ENCODE measurements at places on chromosomes 4 and X.

- no peaks in the 10 kb centered on the region for H3K27me3 ChIP-seq
- DNase-seq: no peak
- H3K4me3 ChIP-seq: no peak overlapping the region
- H3K36me3 ChIP-seq: no peaks in the 10 kb centered on the region
- H3K27ac ChIP-seq: no peak overlapping the region
- no peaks in the 10 kb centered on the region for H3K4me1 ChIP-seq
Observed at GRCh38 chr4:42710761-42711160, 53.9 kb upstream of the ATP8A1 start.

DNA sequence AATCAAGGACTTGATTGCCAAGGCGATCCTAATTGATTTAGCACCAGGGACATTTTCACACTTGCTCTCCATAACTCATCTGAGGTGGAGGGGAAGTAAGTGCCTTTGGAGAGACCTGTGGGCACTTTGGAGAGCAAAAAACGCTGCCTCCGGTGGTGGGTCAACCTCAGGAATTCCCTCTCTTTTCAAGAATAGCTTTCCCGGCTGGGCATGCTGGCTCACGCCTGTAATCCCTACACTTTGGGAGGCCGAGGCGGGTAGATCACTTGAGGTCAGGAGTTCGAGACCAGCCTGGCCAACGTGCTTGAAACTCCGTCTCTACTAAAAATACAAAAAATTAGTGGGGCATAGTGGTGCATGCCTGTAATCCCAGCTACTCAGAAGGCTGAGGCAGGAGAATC is 49.2 kb downstream of the PRPS1 start:
- H3K4me1 ChIP-seq: no peaks in the 10 kb centered on the region
- no peaks in the 10 kb centered on the region for H3K27me3 ChIP-seq
- DNase-seq: no peak
- peak overlapping the region; percentile 75 for H3K27ac ChIP-seq
- H3K36me3 ChIP-seq: no peaks in the 10 kb centered on the region

- H3K4me1 ChIP-seq: no peaks in the 10 kb centered on the region
- no peak for DNase-seq
- no peaks in the 10 kb centered on the region for H3K36me3 ChIP-seq
- H3K27me3 ChIP-seq: no peaks in the 10 kb centered on the region
- no peak overlapping the region for H3K4me3 ChIP-seq
- H3K27ac ChIP-seq: no peak overlapping the region
Observed at GRCh38 chr4:39732728-39733127, 34.8 kb downstream of the UBE2K start.

DNA sequence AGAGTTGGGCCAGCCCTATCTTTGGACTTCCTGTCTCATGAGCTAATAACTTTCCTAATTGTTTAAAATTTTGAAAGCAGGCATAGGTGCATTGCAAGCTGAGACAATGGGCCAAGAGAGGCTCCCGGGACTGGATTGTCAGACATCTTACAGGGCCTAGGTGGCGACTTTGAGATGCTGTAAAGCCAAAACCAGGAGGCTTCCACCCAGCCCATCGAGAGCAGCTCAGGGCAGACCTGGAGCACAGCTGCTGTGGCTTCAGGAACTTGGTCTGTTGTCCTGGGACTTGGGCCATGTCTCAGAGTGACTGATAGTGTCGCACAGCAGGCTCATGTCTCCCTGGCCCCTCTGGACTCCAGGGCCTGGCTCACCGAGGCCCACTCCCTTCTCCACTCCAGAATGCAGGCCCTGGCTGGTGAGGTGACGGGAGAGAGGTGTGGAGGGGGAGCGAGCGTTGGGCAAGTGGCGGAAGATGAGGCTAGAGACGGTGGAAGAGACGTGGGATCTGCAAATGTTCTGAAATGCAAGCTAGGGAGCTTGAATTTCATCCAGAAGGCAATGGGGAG is 24.1 kb upstream of the MTM1 start:
- no peaks in the 10 kb centered on the region for H3K27me3 ChIP-seq
- H3K4me1 ChIP-seq: peaks cover 6% of the 10 kb centered on the region
- H3K36me3 ChIP-seq: no peaks in the 10 kb centered on the region
- DNase-seq: peak; percentile 45
- no peak overlapping the region for H3K4me3 ChIP-seq

DNA sequence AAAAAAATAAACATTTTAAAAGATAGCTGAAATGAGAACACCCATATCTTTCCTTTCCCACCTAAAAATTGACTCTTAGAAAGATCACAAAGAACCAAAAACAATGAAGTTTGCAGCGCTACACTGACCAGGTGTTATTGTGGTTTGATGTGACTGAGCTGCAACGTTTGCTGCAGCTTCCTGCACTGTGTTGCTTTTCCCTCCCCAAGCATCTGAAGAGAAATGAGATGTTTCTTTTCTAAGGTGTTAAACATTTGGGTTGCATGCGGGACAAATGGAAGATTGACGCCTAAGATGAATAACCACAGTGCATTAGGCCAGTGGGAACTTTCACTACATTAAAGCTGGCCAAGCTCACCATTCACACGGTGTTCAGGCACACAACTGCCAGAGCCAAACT is 8.9 kb downstream of the LEF1 start:
- no peaks in the 10 kb centered on the region for H3K4me1 ChIP-seq
- H3K36me3 ChIP-seq: no peaks in the 10 kb centered on the region
- no peak overlapping the region for H3K27ac ChIP-seq
- no peaks in the 10 kb centered on the region for H3K27me3 ChIP-seq
- DNase-seq: no peak
- H3K4me3 ChIP-seq: no peak overlapping the region

GRCh38 chrX:153947009-153947769 is 2.7 kb upstream of the RENBP start:
- H3K27ac ChIP-seq: no peak overlapping the region
- no peaks in the 10 kb centered on the region for H3K27me3 ChIP-seq
- peak; percentile 84 for DNase-seq
- H3K4me1 ChIP-seq: no peaks in the 10 kb centered on the region
- H3K4me3 ChIP-seq: no peak overlapping the region

DNA sequence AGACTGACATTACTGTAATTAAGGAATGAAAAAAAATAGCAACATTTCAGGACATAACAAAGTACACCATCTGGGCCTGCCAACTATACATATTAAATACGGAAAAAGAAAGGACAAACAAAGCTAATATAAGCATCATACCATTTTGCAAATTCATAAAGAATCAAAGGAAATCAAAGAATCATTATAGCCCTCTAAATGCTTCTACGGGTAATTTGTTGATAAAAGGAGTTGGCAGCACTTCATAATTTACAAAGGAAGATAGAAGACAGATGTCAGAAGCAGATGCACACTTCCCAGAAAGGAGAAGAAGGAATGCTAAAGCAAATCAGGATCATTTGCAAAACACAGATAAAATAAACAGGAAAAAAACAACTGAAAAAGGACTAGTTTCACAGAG is 1757.3 kb downstream of the PCDH7 start:
- H3K27me3 ChIP-seq: no peaks in the 10 kb centered on the region
- H3K27ac ChIP-seq: no peak overlapping the region
- no peaks in the 10 kb centered on the region for H3K4me1 ChIP-seq
- no peak overlapping the region for H3K4me3 ChIP-seq

- H3K4me1 ChIP-seq: no peaks in the 10 kb centered on the region
- H3K27ac ChIP-seq: no peak overlapping the region
- no peaks in the 10 kb centered on the region for H3K36me3 ChIP-seq
- H3K27me3 ChIP-seq: no peaks in the 10 kb centered on the region
- DNase-seq: no peak
Observed at GRCh38 chr4:53527930-53528329, 63.4 kb downstream of the LNX1 start.

DNA sequence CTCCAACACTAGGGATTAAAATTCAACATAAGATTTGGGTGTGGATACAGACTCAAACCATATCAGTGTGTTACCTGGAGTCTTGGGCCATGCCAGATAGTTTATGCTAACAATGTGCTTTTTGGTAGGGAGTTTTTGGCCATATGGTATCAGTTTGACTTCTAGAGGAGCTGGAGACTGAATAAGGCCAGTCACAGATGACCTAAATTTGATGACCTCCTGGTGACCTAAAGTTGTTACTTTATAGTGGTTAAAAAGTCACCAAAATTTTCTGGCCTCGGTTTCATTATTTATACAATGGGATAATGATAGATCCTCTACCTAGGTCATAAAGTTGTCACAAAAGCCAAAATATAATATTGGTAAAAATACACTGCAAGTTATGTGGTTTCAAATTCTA is 877.1 kb downstream of the RAPGEF2 start:
- H3K27me3 ChIP-seq: no peaks in the 10 kb centered on the region
- no peak overlapping the region for H3K27ac ChIP-seq
- no peaks in the 10 kb centered on the region for H3K36me3 ChIP-seq
- H3K4me3 ChIP-seq: no peak overlapping the region

- H3K27me3 ChIP-seq: peaks cover 38% of the 10 kb centered on the region
- no peak for DNase-seq
- H3K4me3 ChIP-seq: no peak overlapping the region
- H3K36me3 ChIP-seq: no peaks in the 10 kb centered on the region
Observed at GRCh38 chrX:641671-642435, 11.3 kb downstream of the SHOX start.

DNA sequence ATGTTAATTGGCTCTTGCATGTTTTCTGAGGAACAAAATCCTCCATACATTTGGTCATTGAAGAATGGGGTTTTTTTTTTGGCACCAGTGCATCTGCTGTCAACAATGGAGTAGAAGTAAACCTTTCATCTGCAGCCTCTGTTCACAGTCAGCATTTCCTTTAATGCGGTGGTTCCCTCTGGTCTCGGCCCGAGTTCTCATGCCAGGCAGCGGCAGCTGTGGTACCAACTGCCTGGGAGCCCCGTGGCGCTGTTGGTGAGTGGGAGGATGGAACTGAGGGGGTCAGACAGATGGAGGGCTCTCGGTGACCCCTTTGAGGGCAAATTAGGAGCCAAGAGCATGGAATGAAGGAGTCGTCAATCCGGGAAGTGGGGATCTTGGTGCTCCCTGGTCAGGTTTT is 114.7 kb downstream of the AFF1 start:
- H3K27ac ChIP-seq: no peak overlapping the region
- DNase-seq: no peak
- H3K4me1 ChIP-seq: no peaks in the 10 kb centered on the region

- no peaks in the 10 kb centered on the region for H3K27me3 ChIP-seq
- H3K36me3 ChIP-seq: no peaks in the 10 kb centered on the region
- DNase-seq: peak; percentile 58
Observed at GRCh38 chr4:150402871-150403272, 179.1 kb upstream of the MAB21L2 start.

- no peak overlapping the region for H3K4me3 ChIP-seq
- H3K36me3 ChIP-seq: no peaks in the 10 kb centered on the region
- no peak for DNase-seq
- H3K27ac ChIP-seq: no peak overlapping the region
- H3K27me3 ChIP-seq: no peaks in the 10 kb centered on the region
Observed at GRCh38 chr4:167282171-167282864, 48.0 kb upstream of the SPOCK3 start.

GRCh38 chr4:74202062-74202586 is 44.2 kb downstream of the MTHFD2L start:
- no peaks in the 10 kb centered on the region for H3K27me3 ChIP-seq
- DNase-seq: no peak
- no peak overlapping the region for H3K4me3 ChIP-seq
- H3K27ac ChIP-seq: no peak overlapping the region

Data from colonic mucosa (tissue), 4 donors.